ENCODE measurements at places on chromosomes 5 and 9.

GRCh38 chr9:2939368-2939767 lies 95.5 kb upstream of the PUM3 start:
- no peak for DNase-seq

- DNase-seq, result no peak
Observed at GRCh38 chr5:53350991-53351770, 129.2 kb upstream of the FST start.

DNA sequence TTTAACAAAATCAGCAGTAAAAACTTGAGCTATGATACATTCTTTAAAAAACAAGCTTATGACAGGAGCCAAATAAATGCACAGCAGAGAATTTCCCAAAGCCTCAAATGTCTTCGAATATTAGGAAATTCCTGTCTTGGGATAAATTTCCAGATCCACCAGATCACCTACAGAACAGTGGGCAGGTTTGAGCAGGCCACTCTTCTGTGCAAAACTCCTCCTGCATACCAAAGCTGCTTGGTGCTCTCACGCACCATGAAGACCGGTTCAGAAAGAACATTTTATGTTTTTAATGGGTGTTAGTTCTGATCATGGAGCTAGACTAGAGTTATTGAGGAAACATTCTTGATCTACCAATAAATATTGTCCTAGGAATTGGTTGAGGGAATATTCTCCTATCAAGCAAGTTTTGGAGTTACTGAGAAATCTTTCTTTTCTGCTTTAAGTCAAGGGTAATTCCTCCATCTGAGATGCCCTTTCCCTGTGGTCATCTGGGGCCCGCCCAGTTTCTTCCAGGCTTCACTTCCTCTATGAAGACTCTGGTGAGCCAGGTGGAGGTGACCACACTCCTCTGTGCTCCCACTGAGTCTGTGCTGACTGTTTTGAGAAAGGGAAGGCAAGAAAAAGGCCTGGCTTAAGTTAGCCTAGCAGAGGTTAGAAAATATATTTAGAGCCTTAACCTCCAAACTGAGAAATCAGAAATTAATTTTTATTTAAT lies 17.9 kb downstream of the TNFSF15 start:
- DNase-seq, result no peak

- DNase-seq, result no peak
Observed at GRCh38 chr5:149271195-149271715, 404 bp upstream of the AFAP1L1 start.

DNA sequence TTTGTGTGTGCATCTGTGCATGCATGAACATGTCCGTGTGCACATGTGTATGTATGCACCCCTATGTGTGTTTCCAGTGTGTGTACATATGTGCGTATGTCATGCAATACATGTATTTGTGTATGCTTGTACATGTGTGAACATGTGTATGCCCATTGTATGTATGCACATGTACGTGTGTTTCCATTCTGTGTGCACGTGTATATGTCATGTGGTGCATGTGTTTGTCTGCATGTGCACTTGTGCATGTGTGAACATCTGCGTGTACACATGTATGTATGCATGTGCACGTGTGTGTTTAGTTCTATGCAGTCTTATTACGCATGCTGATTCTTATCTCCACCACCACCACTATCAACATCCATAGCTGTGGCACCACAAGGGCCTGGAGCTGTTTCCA lies 403.5 kb upstream of the IRX4 start:
- DNase-seq, result no peak

DNA sequence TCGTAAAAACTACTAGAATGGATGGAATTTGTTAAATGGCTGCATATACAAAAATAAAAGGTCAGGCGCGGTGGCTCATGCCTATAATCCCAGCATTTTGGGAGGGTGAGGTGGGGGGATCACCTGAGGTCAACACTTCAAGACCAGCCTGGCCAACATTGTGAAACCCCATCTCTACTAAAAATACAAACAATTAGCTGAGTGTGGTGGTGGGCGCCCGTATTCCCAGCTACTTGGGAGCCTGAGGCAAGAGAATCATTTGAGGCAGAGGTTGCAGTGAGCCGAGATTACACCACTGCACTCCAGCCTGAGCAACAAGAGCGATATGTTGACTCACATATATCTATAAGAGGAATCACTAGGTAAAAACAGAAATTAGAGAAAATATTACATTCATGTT lies 9.3 kb upstream of the GPR150 start:
- no peak for DNase-seq

DNA sequence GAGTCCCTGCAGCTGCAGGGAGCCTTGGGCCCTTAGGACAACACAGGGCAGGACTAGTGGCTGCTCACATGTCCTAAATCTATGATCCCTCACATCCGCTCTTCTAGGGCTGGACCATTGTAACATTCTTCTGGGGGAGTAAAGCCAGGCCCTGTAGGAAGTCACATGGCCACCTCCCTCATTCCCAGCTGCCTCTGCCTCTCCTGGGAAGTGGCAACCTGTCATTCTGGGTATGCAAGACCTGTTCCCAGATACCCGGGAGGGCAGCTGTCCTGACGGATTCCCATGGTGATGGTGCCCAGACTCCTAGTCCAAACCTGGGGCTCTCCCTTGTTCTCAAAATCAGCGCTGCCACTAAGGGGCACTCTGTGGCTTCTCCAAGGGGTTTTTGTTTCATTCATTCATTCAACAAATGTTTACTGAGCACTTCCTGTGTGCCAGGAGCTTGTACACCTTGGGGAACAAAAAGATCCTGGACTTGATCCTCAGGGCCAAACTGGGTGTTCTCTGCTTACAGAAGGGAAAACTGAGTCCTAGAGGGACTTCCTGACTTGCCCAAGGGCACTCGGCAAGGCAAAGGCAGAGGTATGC lies 85.6 kb downstream of the PSD2 start:
- DNase-seq, result no peak
